ENCODE measurements at places on chromosomes 3 and 15. TPM values are rescaled to one million over a fixed set of nuclear protein-coding genes. Genes with fewer than 3 reads are reported as not detected.

DNA sequence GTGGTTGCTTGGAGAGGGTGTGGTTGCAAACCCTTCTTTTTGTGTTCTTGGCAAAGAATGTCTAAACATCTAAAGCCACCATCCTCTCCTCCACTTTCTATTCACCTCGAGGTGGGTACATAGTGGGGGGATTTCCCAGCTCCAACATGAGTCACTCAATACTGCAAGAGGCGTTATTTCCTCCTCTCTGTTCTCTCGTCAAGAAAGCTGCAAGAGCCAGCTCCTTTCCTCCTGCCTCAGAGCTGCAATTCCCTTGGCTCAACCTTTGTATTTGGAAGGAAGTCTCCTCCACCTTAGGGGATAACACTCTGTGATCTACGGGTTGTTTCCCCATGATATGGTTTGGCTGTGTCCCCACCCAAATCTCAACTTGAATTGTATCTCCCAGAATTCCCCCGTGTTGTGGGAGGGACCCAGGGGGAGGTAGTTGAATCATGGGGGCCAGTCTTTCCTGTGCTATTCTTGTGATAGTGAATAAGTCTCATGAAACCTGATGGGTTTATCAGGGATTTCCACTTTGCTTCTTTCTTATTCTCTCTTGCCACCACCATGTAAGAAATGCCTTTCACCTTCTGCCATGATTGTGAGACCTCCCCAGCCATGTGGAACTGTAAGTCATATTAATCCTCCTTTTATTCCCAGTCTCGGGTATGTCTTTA, 138.4 kb downstream of the PLCL2 start:
- no peak for DNase-seq
- no peak overlapping the region for H3K4me3 ChIP-seq
- H3K27ac ChIP-seq, result no peak overlapping the region

DNA sequence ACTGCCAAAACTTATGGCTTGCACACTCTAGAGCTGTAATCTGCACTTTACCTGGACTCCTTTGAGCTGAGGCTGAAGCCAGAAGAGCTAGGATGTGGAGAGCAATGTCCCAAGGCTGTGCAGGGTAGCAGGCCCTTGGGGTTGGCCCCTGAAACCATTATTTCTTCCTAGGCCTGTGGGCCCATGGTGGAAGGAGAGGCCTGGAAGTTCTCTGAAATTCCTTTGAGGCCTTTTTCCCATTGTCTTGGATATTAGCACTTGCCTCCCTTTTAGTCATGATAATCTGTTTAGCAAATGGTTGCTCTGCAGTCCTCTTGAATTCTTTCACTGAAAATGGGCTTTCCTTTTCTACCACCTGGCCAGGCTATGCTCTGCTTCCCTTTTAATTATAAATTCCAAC, 102.0 kb upstream of the SGO1 start:
- H3K4me1 ChIP-seq, result no peaks in the 10 kb centered on the region
- no peaks in the 10 kb centered on the region for H3K27me3 ChIP-seq
- no peak overlapping the region for H3K27ac ChIP-seq
- H3K4me3 ChIP-seq, result no peak overlapping the region

DNA sequence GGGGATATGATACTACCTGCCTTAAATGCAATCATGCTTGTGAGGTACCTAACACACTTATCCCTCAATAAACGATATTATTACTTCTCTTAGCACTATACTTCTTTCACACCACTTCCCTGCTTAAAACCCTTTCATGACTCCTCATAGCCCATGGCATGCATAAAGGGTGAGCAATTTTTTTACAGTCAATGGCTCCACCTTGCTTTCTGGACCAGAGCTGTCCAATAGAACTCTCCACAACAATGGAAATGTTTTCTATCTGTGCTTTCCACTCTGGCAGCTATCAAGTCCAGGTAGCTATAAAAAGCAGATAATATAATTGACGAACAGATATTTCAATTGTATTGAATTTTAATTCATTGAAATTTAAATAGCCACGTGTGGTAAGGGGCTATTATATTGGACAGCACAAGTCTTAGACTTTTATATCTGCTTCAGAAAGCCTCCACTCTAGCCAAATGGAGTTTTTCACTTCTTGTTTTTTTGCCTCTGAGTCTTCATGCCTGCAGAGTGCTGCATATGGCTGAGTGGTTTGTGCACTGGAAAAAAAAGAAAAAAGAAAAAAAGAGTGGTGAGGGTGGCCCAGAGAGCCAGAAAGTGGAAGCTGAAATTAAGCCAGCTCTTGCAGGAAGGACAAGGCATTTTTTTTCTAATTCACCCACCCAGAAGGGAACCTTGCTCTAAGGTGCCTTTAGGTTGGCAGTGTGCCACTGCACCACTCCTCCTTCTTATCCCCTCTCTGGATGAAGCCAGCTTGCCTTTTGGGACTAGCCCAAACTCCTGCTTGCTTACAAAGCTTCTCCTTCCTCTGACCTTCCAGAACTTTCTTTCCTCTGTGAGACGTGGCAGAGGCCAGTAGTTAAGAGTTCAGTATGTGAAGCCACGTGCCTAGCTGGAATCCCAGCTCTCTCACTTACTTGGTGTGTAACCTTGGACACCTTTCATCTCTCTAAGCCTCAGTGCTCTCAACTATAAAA, 239.0 kb upstream of the LRTM1 start:
- H3K4me1 ChIP-seq, result no peaks in the 10 kb centered on the region
- no peaks in the 10 kb centered on the region for H3K36me3 ChIP-seq
- no peak for DNase-seq
- no peak overlapping the region for H3K27ac ChIP-seq
- no peak overlapping the region for H3K4me3 ChIP-seq
- no peaks in the 10 kb centered on the region for H3K27me3 ChIP-seq

DNA sequence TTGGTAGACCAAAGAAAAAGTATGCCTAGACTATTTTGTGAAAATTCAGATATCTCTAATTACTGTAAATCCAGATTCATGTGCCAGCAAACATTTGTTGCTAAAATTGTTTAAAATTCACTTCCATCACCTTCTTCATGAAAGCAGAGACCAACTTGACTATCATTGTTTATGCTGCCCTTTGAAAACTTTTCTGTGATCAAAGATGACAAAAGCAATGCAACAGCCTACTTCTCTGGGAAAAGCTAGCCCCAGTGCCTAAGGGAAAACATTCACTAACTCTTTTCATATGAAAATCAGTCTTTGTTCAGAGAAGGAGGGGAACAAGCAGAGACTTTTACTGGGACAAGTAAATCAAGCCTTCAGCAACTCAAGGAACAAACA, 178.0 kb upstream of the P2RY1 start:
- H3K27me3 ChIP-seq, result no peaks in the 10 kb centered on the region
- no peaks in the 10 kb centered on the region for H3K36me3 ChIP-seq
- H3K4me1 ChIP-seq, result no peaks in the 10 kb centered on the region
- no peak overlapping the region for H3K4me3 ChIP-seq

GRCh38 chr15:82742134-82742533, 32.5 kb upstream of the AP3B2 start:
- no peaks in the 10 kb centered on the region for H3K27me3 ChIP-seq
- no peak overlapping the region for H3K27ac ChIP-seq
- H3K4me1 ChIP-seq, result no peaks in the 10 kb centered on the region
- DNase-seq, result no peak

CISH gene
- total RNA-seq, result 4.1 TPM

CYP1A1 gene
- not detected for total RNA-seq

TBC1D23 gene
- 53.3 TPM for total RNA-seq
